ENCODE measurements at places on chromosomes 16 and 17. TPM values are rescaled to one million over a fixed set of nuclear protein-coding genes. Genes with fewer than 3 reads are reported as not detected.

TCAP gene
- 1.2 TPM for polyA plus RNA-seq

ENKD1 gene
- polyA plus RNA-seq = 12.6 TPM

TERB1 gene
- 0.17 TPM for polyA plus RNA-seq

IL34 gene
- 0.40 TPM for polyA plus RNA-seq

ZP2 gene
- not detected for polyA plus RNA-seq

PPY gene
- not detected for polyA plus RNA-seq

CUEDC1 gene
- 103 TPM for polyA plus RNA-seq

WNK4 gene
- 1.3 TPM for polyA plus RNA-seq

FBXL16 gene
- polyA plus RNA-seq = 1.2 TPM

CRYBA1 gene
- 0.12 TPM for polyA plus RNA-seq

KRT31 gene
- not detected for polyA plus RNA-seq

OR4D1 gene
- not detected for polyA plus RNA-seq
